Stimulated activated CD4-positive, alpha-beta T cell treated with anti-CD3 and anti-CD28 coated beads, Interleukin-2, amount 100 ng/mL, for 24 hours (primary cell): ENCODE measurements at places on chromosomes 1 and 21.

- DNase-seq: no peak
Observed at GRCh38 chr1:19442154-19443096, 42.9 kb downstream of the CAPZB start.

DNA sequence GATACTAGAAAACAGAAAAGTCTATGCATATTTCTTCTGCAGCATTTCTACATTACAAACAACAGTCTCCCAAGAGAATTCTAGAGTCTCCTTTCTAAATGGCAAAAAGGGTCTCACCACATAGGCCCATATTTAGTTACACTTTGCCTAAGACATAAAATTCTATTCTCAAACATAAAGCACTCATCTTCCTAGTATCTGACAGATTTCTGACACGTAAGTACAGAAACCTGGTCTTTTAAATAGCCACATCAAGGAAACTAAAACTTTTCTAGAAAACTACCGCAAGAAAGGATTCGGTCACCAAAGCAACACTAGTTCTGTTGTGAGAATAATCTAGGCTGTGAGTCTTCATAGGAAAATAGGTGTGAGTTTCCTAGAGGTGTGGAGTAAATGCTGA is 33.6 kb upstream of the CTSK start:
- DNase-seq: no peak

GRCh38 chr1:166907051-166907450 is 31.0 kb upstream of the TADA1 start:
- no peak for DNase-seq

GRCh38 chr21:19608101-19608621 is 1204.6 kb upstream of the TMPRSS15 start:
- DNase-seq: no peak

GRCh38 chr21:31879241-31879650 is 6.4 kb downstream of the HUNK start:
- DNase-seq: no peak

DNA sequence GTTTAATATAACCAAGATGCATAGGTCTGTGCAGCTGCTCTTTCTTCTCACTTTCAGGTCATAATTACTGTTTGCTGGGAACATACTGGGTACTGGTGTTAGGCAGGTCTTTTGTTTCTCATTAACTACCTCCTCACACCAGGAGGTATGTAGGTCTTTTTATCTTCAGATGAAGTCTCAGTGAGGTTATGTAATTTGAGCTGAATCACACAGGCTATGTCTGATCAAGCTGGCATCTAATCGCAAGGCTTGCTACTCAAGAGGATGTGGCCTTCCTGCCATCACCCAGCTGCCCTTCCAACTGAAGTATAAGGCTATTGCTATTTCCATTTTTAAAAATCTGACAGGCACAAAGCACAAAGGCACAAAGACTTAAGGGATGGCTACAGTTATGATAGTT is 96.4 kb downstream of the RUNX1 start:
- no peak for DNase-seq

GRCh38 chr1:21818656-21819055 is 6.6 kb downstream of the LDLRAD2 start:
- DNase-seq: peak; percentile 36

DNA sequence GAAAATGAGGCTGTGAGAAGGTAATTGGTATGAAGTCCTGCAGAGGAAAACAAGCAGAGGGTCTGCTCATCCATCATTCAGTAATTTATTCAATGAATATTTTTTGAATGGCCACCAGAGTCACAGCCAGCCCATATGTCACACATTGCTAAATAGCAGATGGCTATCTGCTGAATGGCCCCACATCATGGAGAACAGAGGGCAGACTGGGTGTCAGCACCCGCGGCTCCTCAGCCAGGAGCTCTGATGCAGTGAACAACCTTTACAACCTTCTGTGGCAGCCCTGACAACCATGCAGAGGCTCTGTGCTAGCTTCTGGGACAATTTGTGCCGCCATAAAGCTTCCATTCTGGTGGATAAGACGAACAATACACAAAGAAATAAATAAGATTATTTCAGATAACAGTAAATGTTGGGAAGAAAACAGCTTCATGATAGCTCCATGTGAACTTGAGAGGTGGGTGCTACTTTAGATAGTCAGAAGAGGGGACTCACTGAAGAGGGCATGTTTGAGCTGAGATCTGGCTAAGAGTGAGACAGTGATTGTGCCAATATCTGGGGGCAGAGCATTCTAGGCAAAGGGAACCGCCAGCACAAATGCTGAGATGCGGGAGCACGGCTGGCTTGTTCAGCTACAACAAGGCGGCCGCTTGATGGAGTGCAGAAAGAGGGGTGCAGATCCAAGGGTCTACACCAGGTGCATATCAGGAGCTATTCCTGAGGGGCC is 2.8 kb upstream of the C1orf210 start:
- DNase-seq: no peak

DNA sequence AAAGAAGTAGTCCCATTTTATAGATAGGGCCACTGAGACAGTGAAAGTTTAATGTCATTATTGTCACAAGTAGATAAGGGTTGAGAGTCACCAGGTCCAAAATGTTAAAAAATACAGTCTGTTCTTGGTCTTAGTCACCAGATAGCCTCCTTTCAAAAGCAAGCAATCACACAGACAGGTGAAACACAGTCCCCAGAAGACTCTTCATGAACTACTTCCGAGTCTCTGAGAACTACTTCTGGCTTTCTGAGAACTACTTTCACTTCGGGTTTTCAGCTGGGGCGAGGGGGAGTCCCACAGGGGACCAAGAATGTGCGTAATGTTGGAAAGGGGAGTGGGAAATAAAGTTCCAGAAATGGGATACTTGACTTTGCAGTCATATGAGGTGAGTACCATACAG is 143.2 kb downstream of the HHIPL2 start:
- DNase-seq: no peak

DNA sequence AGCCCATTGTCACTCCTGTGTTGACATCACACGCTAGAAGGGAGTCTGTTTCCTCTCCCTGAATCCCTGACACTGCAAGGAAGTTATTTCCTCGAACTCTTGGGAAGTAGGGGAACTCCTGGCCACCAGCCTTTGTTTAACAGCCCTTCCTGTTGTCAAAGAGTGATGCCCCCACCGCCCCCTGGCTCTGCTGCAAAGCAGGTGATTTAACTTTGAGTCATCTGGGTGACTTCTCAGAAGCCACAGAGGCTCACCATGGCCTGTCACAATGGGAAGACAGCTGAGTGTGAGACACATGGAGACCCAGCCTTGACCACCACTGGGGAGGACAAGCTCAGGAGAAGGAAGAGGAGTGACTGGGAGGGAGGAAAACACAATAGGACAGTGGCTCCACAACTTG is 182.8 kb downstream of the PSMG1 start:
- no peak for DNase-seq

GRCh38 chr1:145956781-145957442 is 905 bp downstream of the LIX1L start:
- DNase-seq: no peak

GRCh38 chr1:1255611-1256010 is 9.1 kb upstream of the C1QTNF12 start:
- no peak for DNase-seq

DNA sequence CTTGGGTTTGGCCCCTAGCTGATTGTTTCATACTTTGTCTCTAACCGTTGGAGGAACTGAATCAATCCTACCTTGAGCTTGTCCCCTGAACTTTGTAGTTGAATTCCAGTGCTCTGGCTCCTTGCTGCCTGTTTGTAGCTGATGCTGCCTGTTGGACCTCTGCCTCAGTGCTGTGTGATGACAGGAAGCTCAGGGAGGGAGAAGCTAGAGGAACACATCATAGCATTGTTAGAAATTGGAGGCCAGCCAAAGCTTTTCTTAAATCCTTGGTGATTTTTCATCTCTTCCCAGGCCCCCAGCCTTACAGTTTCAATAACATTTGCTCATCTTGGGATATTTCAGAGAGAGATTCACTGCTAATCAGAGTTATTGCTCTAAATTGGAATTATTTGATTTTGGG is 34.0 kb downstream of the MACF1 start:
- DNase-seq: no peak

- DNase-seq: no peak
Observed at GRCh38 chr21:42691901-42692559, 38.6 kb downstream of the PDE9A start.

DNA sequence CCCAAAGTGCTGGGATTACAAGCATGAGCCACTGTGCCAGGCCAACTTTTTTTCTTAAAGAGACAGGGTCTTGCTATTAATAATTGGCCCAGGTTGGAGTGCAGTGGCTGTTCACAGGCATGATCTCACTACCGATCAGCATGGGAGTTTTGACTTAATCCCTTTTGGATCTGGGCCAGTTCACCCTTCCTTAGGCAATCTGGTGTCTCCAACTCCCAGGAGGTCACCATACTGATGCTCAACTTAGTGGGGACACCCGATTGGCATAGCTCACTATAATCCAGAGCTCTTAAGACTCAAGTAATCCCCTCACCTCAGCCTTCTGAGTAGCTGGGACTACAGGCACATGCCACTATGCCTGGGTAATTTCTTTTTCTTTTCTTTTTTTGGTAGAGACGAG is 64.2 kb upstream of the SCYL3 start:
- DNase-seq: no peak

GRCh38 chr21:46126309-46127238 is 28.7 kb downstream of the COL6A2 start:
- no peak for DNase-seq

DNA sequence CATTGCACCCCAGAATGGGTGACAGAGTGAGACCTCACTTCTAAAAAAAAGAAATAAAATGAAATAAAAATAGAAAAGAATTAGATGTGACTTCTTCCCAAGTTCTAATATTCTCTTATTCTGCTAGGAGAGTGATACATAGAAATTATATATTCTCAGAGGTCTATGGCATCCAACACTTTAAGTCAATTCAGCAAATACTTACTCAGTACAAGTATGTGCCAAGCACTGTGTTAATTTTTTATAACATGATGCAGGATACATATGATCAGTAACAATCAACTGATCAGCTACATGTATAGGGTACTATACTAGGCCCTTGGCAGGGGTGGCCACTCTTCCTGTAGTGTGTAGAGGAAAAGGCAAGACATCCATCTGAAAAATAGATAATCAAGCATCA is 13.0 kb upstream of the JAK1 start:
- DNase-seq: no peak

GRCh38 chr21:35529171-35529863 is 480.2 kb upstream of the RUNX1 start:
- no peak for DNase-seq

DNA sequence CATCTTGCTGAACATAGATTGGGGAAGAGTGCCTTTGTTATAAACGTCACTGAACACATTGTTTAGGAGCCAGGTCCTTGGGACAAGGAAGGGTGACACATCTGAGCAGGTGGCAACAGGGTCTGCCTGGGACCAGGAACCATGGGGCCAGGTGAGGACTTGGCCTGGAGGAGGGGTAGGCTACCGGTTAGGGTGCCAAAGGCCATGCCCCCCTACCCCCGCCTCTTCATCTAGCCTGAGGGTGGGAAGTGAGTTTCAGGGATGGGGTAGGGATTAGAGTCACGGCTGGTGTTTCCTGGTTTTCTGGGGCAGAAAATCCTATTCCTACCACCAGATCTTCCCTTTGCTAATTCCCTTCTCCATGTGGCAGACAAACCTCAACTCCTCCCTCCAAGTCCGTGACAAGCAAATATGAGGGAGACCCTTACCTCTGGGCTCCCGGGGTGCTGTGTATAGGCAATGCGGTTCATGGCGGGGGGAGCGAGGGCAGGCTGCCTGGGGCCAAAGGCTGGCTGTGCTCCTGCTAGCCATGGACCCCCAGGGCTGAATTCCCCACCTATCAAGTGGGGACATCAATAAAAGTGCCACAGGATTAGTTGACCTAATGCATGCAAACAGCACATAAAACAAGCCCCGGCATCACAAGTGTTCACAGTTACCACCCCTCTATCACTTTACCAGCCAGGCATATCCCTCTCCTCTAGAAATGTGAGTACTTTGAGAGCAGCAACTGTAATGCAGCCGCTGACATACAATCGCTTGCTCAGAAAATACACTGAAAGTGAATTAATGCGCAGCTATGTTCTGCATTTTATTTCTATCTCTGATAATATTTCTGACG is 14.5 kb downstream of the CD247 start:
- no peak for DNase-seq

GRCh38 chr1:68046423-68046822 is 4.0 kb downstream of the DIRAS3 start:
- no peak for DNase-seq

DNA sequence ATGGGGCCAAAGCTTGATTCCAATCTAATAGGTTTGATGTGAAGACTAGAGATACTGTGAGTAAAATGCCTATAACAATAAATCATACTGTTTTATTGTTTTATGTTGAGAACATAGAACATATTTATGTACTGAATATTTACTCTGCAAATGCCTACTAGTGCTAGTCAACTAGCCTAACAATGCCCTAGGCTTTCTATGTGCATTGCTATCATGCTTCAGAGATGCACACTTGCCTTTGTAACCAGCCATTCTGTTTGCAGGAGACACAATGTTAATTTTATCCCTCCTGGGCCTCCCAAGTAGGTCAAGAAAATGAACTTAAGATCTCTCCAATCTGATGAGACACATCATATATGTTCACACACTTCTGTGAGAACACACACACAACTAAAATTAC is 530.8 kb upstream of the BEND5 start:
- no peak for DNase-seq

- peak; percentile 81 for DNase-seq
Observed at GRCh38 chr21:17512253-17513213, at the start of gene CXADR. Gene CXADR, plus strand, starts transcription at chr21:17513043. Its CDS starts 87 bp downstream, at chr21:17513130.

DNA sequence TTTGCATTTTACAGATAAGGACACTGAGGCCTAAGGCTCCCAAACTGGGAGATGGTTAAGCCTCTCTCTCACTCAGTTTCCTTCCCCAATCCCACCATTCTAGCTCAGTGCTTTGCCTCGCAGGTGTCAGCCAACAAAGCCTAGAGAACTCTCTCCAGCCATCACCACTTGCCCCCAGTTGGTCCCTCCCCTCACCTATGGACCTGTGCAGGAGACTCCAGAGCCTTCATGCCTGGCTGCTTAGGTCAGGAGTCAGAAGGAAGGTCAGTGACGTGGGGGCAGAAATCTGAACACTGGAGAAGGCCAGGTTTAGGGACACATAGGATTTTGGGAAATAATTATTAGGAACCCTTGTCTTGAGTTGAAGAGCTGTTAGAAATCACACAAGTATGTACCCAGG is 295.3 kb downstream of the PTPRU start:
- no peak for DNase-seq

DNA sequence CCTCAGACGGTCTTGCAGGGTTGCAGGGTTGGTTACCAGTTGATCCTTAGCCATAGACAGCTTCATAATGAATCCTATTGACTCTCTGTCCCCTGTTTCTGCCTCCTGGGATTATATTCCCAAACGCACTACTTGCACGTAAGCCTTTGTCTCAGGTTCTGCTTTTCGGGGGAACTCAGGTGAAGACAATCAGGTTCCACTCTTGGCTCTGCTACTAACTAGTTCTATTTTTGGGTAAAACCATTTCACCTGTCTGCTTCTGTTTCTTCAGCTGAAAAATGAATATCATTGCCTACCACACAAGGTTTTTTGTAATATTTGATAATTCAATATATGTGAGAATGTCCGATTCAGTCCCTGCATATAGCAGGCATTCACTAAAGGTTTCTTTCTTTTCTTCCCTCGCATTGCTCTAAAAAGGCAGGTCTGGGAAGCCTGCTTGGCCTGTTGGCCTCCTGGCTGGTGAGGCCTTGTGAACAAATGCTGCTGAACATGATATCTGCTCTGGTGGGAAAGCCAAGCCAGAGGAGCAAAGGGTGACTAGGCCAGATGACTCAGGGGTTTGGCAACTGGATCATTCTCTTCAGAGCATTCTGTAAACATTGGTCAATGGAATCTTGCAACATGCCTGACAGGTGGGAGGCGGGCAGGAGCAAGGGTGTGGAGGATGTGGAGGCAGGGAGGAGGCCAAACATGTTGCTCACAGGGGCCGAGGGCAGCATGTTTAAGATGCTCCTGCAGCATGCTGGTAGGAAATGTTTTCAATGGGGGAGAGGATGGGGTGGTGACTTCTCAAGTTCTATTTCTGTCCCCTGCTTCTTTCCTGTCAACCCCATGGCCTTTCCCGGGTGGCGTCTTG is 23.8 kb downstream of the IER5 start:
- no peak for DNase-seq
